ENCODE measurements at places on chromosomes 1 and 21.

GRCh38 chr1:213530611-213531320 lies 457.0 kb upstream of the PROX1 start:
- DNase-seq, result no peak

DNA sequence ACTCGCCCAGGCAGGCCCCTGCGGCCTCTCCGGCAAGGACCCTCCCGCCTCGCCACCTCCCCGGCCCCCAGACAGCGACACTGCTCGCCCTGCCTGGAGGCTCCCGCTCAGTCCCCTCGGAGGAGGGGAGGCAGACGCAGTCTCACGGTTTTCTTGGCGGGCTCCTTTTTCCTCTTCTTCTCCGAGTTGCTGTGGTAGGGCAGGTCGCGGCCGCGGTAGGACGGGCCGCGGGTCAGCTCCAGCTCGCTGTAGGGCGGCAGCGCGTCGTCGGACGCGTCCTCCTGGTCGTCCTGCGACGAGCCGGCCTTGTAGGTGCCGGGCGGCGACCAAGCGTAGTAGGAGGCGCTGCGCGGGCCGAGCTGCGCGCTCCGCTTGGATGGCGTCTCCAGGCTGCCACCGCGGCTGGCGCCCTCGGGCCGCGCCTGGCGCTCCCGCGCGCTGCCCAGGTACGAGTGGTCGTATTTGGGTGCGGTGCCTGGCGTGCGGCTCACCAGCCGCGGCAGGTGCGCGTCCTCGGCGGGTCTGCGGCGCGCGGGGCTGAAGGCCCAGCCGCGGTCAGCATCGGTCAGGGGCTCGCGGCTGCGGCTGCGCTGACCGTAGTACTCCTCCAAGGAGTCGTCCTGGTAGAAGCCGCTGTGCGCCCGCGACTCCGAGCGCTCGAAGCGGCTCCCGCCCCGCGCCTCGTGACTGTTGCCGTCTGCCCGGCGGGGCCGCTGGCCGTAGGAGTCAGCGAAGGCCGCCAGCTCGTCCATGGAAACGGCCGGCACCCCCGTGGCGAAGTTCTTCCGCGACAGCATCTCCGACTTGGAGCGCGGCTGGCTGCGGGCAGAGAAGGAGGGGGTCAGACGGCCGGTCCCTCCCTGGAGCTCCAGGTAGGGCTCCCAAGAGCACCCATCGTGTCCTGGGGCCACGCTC lies 44.8 kb upstream of the TADA1 start:
- no peak for DNase-seq

DNA sequence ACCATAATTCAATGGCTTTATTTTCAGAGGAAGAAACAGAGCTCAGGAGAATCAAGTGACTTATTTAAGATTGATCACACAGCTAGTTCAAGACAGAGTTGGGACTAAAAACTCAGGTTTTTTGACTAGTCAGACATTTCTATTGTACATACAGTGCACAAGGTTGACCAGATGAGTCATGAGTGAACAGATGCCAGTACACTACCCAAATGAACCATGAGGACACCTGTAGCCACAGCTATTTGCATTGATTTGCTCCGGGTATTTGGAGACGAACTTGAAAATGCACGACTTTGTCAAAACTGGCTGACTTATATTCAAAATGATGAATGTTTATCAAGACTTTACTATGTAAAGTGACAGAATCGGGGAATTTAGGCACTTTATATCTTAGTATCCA lies 161.7 kb upstream of the ST6GALNAC5 start:
- no peak for DNase-seq

DNA sequence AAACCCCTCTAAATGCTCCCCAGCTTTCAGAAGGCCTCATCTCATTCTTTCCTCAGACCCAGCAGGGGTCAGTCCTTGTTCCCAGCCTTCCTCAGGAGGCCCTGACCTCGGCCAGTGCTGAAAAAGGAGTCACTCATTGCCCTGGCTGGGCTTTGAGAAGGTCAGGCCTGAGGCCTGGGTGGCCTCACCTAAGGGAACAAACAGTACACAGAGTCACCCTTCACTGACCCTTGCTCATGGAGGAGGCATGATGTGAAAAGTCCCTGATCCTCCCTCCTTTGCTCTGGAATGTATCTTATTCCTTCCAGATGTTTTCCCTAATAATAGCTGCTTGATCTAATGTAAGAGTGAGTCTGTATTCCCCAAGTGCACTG lies 117.7 kb upstream of the SLC44A3 start:
- peak; percentile 47 for DNase-seq

DNA sequence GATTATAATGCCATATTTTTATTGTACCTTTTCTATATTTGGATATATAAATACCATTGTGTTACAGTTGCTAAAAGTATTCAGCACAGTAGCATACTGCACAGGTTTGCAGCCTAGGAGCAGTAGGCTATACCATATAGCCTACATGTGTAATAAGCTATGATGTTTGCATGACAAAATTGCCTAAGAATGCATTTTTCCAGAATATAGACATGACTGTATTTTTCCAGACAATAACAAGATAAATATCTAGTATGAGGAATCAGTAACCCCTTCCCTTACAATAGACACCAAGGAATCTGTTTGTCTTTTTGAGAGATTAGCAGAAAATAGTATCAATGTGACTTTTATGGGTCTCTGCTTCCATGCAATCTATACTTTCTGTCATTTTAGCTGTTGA lies 228.6 kb downstream of the GRIK1 start:
- DNase-seq, result no peak

- peak; percentile 79 for DNase-seq
These were observed 26.1 kb downstream of the SLC6A17 start for GRCh38 chr1:110176299-110176956.

- DNase-seq, result no peak
These were observed 40.2 kb upstream of the WASF2 start for GRCh38 chr1:27530192-27530591.

DNA sequence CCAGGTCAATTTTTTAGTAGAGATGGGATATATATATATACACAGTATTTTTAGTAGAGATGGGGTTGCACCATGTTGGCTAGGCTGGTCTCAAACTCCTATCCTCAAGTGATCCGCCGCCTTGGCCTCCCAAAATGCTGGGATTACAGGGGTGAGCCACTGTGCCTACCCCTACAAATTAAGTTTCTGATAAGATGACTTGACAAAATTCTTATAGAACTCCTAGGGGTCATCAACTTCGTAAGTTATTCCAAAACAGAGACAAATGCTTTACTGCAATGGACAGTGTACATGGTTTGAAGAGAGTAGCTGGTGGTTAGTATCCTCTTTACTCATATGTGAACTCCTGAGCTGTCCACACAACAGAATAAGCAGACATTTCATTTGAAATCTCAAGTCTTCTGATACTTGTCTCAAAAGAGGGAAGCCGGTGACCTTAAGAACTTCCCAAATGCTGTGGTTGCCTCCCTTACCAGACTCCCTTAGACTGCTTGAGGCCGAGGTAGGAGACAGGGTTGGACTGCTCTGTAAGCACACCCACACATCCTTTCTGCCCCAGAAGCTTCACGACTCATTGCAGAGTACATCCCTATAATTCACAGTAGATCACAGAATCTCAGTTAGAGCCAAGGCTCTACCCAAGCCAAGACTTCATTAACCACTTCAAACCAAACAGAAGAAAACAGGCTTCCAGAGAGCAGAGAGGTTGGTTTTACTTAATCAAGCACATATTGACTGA lies 244.1 kb upstream of the IRF2BP2 start:
- DNase-seq, result no peak

DNA sequence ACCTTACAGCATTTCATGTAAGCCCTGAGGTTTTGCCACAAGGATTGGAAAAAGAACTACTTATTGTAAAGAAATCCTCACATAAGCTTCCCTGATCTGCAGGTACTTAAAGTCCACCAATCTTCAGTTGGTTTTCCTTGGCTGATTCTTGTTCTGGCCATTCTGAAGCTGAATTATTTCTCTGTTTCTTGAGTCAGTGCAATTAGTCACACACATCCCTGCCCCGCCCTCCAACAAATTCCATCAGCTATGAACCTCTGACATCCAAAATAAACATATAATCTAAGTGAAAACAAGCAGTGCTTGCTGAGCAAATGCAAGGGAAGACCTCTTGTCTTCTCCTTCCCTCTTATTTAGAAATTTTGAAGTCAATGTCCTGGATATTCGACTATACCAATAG lies 8.2 kb upstream of the FNDC7 start:
- DNase-seq, result no peak

GRCh38 chr1:226763905-226764264 lies 24.8 kb upstream of the ITPKB start:
- DNase-seq, result no peak

GRCh38 chr1:197152662-197153061 lies 6.2 kb upstream of the ASPM start:
- DNase-seq, result no peak

GRCh38 chr1:16133007-16133961 lies 22.6 kb downstream of the EPHA2 start:
- no peak for DNase-seq

DNA sequence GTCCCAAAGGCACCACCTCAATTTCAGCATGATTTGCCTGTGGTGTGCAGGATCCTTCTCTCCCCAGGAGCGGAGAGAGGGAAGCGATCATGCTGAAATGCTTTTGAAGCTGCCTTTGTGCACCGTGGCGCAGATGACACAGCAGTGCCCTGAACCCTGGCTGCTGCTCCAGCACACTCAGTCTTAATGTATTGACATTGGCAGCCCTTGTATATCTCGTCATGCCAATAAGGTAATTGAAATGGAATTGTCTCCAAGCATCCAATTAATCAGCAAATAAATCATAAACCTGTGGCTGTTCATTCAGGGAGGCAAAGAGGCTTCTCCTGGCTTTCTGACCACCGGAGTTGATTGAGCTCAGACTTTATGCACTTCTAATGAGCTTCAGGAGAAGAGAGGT lies 139.8 kb downstream of the KAZN start:
- DNase-seq, result no peak

DNA sequence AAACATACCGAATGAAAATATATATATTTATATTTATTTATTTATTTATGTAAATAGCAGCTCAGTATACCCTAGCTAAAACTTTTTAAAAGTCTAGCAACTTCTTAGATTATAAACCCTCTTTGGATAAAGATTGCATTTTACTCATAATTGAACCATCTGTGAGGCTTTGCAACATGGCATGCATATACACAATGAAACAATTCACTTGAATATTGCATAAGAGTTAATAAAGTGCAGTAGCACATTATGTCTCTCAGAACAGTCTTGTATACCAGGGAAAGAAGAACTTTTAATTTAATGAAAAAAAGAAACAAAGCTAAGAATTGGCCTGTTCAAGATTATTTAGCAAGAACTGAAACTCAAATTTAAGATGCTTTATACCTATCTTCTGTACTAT lies 1363.9 kb upstream of the ADGRL2 start:
- no peak for DNase-seq

DNA sequence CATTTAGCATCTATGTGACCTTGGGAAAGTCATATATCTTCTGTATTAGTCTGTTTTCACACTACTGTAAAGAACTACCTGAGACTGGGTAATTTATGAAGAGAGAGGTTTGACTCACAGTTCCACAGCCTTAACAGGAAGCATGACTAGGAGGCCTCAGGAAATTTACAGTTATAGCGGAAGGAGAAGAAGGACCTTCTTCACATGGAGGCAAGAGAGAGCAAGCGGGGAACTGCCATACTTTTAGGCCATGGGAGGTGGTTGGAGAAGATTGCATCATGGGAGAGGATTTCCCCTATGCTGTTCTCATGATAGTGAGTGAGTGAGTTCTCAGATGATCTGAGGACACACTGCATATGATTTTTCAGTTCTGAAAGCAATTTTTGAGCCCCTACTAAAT lies 87.9 kb downstream of the CLEC20A start:
- DNase-seq, result no peak

- DNase-seq, result no peak
These were observed 791 bp upstream of the STX6 start for GRCh38 chr1:181023265-181024057.

DNA sequence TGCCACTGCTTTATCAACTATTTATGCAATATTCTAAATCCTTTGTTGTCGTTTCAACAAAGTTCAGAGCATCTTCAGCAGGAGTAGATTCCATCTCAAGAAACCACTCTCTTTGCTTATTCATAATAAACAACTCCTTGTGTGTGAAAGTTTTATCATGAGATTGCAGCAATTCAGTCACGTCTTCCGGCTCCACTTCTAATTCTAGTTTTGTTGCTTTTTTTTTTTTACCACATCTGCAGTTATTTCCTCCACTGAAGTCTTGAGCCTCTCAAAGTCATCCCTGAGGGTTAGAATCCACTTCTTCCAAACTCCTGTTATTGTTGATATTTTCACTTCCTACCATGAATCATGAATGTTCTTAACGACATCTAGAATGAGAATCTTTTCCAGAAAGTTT lies 14.8 kb upstream of the ETS2 start:
- no peak for DNase-seq

GRCh38 chr1:34754964-34755637 lies at the start of gene GJB5:
Gene GJB5 (plus strand): TSS chr1:34755047. CDS start chr1:34757331, 2,284 bp downstream.
- DNase-seq, result no peak

DNA sequence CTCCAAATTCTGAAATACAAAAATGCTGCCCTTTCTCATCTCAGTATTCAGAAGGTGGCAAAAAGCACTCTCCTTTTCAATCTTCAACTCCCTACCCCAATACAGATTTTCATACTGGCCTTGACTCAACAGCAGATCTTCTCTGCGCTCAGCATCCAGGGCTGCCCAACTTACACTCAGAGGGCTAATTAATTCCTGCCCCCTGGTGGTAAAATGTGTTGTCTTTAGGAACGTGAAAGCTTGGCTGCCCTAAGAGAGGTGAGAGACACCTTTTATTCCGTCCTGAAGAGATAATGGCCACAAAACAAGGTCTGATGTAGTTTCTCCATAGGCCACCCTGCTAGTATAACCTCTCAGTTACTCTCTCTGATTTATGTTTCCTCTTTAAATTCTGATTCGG lies 25.0 kb downstream of the KRTAP24-1 start:
- DNase-seq, result peak; percentile 21

GRCh38 chr1:219784660-219785381 lies 143.5 kb downstream of the SLC30A10 start:
- no peak for DNase-seq

GRCh38 chr1:230031131-230031530 lies 35.9 kb upstream of the GALNT2 start:
- no peak for DNase-seq

GRCh38 chr1:204272505-204272904 lies 58.7 kb upstream of the GOLT1A start:
- DNase-seq, result no peak

DNA sequence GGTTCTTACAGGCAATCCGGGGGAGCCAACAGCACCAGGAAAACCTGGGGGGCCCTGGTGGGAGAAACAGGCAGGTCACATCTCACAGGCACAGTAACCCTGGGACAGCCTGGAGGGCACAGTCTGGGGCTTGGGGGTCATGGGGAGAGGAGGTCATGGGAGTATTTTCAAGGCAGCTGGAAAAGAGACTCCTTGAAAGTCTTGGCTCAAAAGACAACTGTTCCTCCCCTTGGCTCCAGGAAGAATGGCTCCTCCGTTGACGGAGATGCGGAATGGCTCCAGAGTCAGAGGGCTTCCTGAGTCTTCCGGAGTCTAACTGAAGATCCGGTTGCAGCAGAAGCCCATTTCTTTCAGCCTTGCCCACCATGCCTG lies 25.9 kb upstream of the PEF1 start:
- DNase-seq, result no peak
